ENCODE measurements at places on chromosomes 13 and 19. TPM values are rescaled to one million over a fixed set of nuclear protein-coding genes. Genes with fewer than 3 reads are reported as not detected.

Gene OR7A5
- total RNA-seq = not detected

Gene RNF17
- total RNA-seq = 0.05 TPM

Gene ZNF530
- 2.3 TPM for total RNA-seq

Gene RFPL4AL1
- not detected for total RNA-seq

Gene ZNF699
- 3.4 TPM for total RNA-seq

Gene CEACAM7
- not detected for total RNA-seq

Gene CELF5
- 21.7 TPM for total RNA-seq

Gene MCF2L
- 20.0 TPM for total RNA-seq

Gene RBM42
- 21.0 TPM for total RNA-seq

Gene ZNF714
- 16.3 TPM for total RNA-seq

Gene FFAR2
- 0.15 TPM for total RNA-seq

GRCh38 chr19:49333418-49333805, 1.8 kb upstream of the CD37 start:
- peak; percentile 27 for ATAC-seq

DNA sequence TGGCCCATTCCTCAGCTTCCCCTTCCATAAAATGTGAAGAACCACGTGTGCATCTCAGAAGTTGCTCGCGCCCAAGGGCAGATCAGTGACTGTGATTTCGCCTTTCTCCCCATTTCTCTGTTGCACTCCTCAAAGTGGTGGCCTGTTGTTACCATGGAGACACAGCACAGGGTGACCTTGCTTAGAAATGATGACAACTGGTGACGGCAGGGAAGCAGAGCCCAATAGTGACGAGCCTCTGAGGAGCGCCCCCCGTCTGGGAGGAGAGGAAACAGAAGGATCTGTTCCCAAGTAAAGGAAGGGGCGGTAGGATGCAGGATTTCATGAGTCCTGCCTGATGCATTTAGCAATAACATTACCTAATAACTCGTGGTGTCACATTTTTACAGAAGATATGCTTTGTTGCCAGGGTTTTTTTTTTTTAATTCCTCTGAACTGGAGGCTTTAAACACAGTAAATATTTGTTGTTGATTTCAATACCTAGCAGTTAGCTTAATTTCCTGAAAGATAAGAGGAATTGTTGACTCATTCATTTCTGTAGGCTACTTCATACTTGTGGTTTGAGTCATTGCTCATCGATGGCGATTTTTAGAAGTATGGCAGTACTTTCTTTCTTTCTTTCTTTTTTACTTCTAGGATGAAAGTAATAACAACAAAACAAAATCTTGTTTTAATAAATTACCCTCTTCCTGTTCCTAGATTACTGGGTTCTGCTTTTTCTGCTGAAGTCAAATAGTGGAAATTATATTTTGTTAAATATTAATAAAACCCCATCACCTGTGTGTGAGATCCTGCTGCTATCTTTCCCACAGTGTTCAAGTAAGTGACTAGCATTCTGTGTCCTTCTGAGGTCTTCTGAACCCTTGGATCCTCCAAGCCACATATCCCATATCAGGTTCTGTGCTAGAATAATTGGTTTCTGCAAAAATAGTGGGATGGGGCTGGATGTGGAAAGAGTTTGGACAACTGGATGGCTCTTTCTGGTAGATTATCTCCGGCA, 36.0 kb downstream of the MBNL2 start:
- peak; percentile 32 for ATAC-seq

GRCh38 chr19:29293292-29293691, 80.3 kb upstream of the UQCRFS1 start:
- no peak for ATAC-seq

GRCh38 chr19:52734331-52734892, 432 bp downstream of the ZNF611 start:
- ATAC-seq = peak; percentile 35

GRCh38 chr13:98215508-98215907, 38.4 kb upstream of the RNF113B start:
- no peak for ATAC-seq

GRCh38 chr13:32253911-32254399, 61.2 kb downstream of the ZAR1L start:
- ATAC-seq = no peak

DNA sequence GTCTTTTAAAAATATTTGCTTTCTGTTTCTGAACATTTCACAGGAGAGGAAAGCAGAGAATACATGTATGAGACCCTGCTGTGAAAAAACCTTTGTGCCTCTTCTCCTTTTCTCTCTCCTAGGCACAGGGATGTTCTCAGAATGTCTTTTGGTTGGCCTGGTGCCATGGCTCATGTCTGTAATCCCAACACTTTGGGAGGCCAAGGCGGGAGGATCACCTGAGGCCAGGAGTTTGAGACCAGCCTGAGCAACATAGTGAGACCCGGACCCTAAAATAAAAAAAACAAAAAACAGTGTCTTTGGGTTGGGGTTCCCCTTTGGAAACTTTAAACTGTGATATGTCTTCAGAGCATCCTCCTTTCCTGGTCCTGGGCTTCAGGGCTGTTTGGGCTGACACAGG, 1.5 kb downstream of the ZNF627 start:
- ATAC-seq = no peak

DNA sequence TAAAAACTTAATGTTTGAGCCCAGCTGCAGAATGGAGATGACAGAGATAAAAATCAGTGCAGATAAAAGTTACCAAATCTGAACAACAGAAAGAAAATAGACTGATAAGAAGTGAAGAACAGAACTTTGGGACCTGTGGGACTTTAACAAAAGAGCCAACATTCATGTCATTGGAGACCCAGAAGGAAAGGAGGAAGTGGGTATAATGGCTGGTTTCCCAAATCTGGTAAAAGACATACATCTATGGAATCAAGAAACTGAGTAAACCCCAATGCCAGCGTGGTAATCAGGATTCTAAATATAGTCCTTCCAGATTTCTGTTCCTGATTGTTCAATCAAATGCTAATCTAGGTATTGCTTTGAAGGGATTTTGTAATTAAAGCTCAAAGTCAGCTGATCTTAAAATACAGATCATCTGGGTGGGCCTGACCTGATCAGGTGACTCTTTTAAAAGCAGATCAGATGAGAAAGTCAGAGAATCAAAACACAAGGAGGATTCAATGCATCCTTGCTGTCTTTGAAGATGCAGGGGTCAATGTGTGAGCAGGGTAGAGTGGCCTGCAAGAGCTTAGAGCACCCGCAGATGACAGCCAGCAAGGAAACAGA, 25.3 kb upstream of the CEACAM20 start:
- no peak for ATAC-seq

GRCh38 chr19:10565028-10565566, 713 bp downstream of the KRI1 start:
- no peak for ATAC-seq

- ATAC-seq = peak; percentile 50
These were observed 1981.0 kb upstream of the PRR20A start for GRCh38 chr13:55159765-55160164.

DNA sequence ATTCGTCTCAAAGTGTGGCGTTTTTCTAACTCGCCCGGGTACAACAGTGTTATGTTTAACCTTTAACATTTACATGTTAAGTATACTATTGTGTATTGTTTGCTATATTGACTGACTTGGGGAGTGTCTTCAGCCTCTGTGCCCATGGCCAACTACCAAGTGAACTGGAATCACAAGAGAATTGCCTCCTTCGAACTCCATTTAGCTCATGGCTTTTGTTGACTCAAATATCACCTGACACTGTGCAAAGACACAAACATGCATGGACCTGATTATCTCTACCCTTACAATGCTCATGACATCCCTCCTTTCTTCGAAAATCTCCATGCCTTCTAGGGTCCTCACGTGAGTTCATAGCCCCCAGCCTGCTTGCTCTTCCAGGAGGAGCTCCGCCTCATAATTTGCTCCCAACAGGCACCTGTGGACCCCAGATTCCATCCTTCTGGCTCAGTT, 704 bp downstream of the ZNF814 start:
- ATAC-seq = peak; percentile 32

GRCh38 chr19:4513248-4513647, 5.0 kb downstream of the PLIN4 start:
- no peak for ATAC-seq

- no peak for ATAC-seq
These were observed 19.4 kb upstream of the CRTC1 start for GRCh38 chr19:18663940-18664530.

DNA sequence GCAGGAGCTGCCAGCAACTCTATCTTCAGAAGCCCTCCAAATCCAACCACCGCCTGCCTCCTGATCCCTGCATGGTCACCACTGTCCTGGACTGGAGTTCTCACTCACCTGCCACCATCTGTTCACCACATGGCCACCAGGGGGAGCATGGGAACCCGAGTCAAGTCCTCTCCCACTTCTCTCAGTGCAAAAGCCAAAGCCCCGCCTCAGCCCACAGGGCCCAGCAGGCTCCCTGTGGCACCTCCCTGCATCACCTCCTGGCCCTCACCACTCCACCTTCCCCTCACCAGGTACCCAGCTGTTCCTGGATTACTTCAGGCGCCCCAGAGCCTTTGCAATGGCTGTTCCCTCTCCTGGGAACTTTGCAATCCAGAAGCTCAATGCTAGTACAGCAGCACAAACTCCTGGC, 5.3 kb downstream of the DHPS start:
- peak; percentile 22 for ATAC-seq

DNA sequence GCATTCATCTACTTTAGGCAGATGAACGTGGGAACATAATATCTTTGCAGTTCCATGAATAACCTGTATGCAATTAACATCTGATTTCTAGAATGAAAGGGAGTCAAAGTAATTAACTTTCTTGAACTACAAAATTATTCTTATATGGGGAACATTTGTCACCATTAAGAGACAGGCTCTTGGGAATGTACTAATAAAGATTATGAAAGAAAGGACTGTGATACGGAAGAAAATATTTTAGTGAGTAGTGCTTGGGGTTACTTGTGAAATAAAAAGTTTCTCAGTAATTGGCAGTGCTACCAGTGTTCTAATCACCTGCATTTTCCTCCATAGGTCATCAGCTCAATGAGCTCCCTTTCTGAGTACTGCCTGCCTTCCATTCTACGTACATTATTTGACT, 85.4 kb downstream of the FRY start:
- ATAC-seq = no peak

- ATAC-seq = no peak
These were observed 611.1 kb downstream of the TBC1D4 start for GRCh38 chr13:74870865-74871264.

DNA sequence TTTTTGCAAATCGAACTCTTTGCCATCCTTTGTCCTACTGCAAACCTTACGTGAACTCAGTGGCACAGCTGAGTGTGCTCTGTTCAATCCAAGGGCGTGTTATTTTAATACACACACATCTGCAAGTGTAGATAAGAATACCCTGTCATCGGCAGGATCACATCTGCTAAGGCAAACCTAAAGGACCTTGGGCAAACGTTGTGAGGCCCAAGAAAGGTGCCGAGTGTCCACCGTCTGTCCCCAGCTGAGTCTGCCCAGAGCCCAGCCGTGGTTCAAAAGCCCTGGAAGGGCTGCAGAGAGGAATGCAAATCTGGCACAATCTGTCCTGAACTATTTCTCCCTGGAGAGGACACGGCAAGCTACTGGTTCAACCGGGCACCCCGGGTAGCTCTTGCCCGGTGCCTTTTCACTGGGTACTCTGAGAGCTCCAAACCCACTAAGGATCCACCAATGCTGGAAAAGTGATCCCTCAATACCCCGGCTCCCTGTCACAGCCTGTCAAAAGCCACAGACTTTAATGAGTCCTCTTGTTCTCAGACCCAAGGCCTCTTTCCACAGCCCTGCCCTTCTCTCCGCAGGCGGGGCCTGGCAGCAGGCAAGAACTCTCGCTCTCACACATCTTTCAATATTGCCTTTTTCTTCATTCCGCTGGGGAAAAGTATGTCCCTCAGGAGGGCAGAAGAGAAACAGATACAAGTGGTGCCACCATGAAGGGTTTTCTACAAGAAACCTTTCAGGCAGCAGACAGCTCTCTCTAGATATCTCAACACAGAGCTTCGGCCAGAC, 17.0 kb downstream of the SLC7A1 start:
- no peak for ATAC-seq

- no peak for ATAC-seq
These were observed 24.9 kb upstream of the MEDAG start for GRCh38 chr13:30881191-30881651.

GRCh38 chr13:109657395-109657794, 129.0 kb downstream of the IRS2 start:
- ATAC-seq = no peak
